ENCODE measurements at places on chromosomes 6 and 20.

GRCh38 chr6:168221497-168222079 lies 98.0 kb downstream of the DACT2 start:
- no peak for DNase-seq

DNA sequence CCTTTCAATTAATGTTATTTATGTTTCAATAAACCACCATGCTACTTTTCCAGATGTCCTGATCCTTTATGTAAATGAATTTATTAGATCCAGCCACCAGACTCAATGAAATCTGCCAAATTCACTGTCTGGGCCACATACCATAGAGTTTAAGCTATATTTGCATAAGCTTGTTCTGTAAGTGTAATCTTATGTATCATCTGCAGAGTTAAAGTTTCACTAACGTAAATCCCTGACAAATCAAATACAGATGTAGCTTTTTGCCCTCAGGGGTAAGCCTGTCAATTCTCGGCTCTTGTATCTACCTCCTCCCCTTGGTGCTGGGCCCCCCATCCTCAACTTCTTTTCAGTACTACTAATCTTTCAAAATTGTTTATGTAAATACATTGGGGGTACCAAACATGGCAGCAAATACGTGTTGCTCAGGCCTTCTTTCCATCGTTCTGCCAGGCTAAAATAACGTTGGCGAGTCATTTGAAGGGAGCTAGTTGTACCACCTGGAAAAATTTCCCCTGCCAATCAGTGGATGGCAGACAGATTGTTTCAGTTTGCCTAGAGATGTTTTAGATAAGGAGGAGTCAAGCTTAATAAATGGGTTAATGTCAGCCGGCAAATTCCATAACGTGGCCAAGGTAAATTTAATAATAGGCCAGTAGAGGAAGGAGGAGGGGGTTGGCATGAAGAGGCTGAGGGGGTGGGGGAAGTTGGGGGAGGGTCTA lies 79.6 kb downstream of the RPS12 start:
- DNase-seq: no peak

DNA sequence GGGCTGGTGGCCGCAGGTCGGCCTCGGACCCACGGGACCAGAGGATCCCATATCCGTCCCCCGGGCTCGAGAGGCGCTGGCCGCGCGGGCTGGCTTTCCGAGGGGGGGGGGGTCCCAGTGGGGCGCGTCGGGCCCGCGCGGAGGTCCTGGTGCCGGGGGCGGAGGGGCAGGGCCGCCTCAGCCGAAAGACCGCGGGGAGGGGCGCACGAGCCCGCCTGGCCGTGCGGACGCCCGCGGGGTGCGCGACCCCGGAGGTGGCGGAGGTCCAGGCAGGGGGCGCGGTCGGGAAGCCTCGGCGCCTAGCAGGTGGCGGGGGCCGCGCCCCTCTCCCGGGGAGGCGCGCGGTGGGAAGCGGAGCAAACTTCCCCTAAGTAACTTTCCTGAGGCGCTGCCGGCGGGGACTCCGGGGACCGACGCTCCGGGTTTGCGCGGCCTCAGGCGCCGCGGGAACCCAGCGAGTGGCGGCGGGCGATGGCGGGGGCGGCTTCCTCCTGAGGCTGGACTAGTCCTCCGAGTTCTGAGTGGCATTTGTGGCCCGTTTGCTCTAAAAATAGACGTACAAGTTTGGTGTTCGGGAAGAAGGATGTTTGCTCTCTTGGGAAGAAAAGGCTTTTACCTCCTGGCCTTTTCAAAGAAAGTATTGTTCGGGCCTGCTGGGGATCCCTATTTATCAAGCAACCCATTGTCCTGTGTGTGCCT lies 26.5 kb upstream of the BTBD3 start:
- no peak for DNase-seq

DNA sequence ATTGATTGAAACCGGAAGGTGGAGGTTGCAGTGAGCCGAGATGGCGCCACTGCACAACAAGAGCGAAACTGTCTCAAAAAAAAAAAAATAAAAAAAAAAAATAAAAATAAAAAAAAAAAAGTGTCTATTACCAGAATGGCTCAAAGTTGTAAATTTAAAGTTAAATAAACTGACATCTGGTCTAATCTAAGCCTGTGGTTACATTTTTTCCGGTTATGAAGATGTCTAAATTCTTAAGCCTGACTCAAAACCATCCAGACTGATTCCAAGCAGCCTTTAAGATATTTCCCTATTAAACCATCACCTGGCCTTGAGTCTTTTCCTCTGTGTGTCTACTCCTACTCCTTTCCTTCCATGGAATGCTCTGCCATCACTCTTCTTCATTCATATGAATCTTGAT lies 371.7 kb upstream of the RUNX2 start:
- DNase-seq: no peak

DNA sequence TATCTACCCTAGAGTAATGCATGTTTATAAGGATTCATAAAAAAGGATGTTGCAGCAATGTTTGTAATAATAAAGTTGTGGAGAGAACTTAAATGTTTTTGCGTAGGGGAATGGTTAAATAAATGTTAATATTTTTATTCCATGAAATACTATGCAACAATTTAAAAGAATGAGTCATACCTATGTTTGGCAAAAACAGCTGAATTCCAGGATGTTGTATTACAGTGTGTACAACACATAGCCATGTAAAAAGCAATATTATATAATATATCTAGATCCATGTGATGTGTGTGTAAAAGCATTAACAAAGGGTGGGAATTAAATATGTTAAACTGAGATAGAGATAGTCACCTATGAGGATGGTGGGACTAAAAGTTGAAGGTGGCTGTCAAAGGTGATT lies 21.1 kb upstream of the PKIB start:
- no peak for DNase-seq

DNA sequence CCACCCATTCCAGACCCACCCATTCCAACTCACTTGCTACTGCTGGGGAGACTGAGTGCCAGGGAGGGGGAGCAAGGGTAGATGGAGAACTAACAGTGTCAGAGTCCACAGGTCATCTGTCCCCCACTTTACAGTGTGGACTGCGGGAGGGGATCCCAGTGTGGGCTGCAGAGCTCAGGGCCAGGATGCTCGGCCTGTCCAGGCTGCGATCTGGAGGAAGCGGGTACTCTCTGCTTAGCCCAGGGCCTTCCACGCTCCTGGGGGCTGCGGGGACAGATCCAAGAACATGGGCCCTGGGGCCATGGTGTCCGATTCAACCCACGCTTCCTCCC lies 14.1 kb upstream of the GATA5 start:
- no peak for DNase-seq

DNA sequence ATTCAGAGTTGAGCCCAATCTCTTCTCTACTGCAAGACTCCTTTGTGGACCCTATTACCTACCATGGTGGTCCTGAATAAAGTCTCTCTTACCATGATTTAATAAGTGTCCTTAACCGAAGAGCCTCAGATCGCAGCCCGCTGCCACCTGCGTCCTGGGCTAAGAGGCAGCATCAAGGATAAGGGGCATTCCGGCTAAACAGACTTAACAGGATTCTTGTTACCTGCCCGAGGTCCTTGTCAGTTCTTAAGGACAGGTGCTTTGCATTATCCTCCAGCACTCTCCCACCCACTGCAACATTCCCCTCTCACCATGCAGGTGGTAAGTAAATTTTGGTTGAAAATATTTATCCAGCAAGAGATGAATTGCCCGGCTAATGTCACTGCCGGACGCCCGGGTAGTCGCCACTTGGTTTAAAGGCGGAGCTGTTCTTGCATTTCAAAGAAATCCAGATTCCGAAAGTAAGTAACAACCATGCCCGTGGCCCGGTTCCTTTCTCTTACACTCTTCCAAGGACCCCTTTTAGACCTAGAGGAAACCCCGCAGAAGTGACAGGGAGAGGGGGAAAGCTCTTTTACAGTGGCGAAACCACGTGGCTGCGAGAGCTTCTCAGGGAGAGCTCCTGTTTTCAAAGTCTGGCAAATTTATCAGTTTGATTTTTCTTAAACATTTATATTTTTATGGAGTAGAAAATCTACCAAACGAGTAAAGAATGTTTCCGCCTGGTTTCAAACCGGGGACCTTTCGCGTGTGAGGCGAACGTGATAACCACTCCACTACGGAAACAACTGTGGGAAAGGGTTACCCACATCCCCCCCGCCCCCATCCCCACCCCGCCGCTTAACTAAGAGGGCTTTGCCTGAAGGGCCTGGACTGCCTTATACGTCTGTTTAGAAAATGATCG lies 41.9 kb upstream of the PRSS16 start:
- no peak for DNase-seq

DNA sequence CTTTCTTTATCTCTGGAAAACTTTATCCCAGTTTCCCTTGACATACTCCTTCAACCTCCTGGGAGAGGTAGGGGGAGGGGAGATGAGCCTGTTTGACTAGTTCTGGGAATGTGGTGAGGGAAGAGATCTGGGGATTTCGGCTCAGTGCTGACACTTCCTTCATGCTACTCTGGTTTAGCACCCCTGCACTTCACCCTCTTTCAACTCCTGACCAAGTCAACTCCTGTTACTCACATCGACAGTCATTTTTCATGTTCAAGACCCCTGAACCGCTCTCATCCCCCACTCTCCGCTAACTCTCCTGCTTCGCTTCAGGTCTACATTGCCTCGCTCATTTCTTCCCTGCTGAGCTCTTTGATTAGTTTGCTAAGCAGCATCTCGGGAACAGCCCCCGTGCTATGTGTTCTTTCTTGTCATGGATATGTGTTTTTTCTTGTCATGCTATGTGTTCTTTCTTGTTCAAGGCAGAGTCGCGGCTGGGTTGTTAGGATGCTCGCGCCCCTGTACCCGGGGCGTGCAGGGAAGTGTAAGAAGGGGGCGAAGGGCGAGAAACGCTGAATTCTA lies 16.6 kb upstream of the TRIM27 start:
- no peak for DNase-seq

- DNase-seq: no peak
Observed at GRCh38 chr6:158611039-158611438, 33.5 kb downstream of the DYNLT1 start.

DNA sequence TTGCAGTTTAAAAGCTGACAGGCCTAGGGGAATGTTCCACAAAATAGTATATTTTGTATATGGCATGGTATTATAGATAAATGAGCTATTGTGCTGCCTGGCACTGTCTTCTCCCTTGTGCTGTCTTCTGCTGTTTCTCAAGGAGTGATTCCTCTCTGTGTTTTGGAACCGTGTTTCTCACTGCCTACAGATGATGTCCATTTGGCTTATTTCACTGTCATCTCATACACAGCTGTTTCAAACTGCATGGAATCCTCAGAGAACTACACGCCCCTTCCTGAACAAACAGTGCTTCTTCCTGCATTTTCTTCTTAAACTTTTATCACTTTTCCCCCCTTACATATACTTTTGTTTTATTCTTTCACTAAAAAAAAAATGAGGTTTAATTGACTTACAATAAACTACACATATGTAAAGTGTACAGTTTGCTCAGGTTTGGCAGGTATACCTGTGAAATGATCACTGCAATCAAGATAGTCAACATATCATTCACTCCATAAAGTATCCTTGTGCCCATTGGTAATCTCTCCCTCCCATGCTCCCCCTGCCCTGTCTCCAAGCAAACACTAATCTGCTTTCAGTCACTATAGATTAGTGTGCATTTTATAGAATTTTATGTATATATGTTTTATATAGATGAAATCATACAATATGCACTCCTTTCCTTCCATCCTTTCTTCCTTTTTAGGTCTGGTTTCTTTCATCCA lies 43.0 kb downstream of the CBFA2T2 start:
- DNase-seq: no peak

DNA sequence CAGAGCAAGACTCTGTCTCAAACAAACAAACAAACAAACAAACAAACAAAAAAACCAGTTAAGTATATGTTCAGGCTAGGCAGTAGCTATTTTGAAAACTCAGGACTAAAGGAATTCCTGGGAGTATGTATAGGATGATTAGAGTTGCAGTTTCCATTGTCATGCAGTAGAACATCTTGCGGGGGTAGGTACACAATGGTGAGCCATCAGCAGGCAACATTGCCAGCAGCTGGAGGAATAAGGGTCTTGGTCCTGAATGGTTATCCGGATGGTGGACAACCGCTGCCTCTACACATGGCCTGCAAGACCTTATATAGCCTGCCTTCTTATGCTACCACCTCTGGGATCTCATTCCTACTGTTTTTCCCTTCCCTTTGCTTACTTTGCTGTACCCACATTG lies 297.5 kb downstream of the SOX4 start:
- DNase-seq: no peak

- no peak for DNase-seq
Observed at GRCh38 chr6:2862712-2863181, 21.1 kb upstream of the SERPINB1 start.

DNA sequence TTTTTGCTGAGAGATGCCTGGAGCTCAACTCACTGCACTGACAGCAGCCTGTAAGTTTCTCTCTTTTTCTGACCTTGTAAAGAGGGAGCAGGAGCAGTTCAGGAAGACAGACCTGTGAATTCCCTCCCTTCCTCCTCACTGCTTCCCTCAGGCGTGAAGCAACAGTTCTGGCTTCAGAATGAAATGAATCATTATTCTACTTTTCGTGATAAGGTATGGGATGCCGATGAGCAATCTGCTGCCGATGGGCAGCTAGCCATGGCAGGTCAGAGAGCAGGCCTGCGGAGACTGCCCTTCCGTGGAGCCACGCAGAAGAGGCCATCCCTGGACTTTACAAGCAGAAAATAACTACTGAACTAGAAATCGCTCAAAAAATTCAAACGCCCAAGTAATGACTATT lies 426.5 kb upstream of the RNF217 start:
- no peak for DNase-seq

DNA sequence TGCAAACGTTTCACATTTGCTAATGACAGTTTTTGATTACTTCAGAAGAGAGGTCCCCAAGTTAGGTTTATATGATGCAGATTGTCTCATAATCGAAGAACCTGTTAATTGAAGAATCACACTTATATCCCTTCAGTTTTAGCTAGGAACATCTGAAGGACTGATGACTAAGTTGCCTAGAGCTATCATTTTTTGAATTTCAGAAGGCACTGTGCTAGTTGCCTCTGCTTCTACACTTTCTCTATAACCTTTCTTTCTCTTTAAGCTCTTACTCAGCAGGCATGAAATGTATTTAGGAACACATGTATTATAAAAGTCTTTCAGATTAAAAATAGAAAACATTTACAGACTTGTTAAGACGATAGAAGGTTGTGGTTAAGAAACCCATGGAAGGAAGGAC lies 14.4 kb upstream of the GJE1 start:
- no peak for DNase-seq

DNA sequence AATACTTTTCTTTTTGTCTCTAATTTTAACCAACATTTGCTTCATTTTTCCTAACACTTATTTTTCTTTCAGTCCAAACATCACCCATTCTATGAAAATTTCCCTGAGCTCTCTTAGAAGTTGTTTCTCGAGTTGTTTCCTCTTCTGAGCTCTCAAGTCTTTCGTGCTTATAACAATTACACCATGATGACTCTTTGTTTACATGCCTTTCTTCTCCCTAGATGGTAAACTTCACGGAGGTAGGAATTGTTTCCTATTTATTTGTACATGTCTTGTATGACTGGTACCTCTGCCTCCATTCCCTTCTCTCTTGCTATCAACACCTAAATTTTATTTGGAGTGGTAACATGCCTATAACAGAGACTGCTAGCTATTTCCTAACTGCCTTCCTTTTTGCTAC lies 6.4 kb downstream of the BLOC1S5 start:
- DNase-seq: no peak

GRCh38 chr6:88361298-88361697 lies 195.2 kb upstream of the CNR1 start:
- DNase-seq: no peak
